ENCODE measurements at places on chromosomes 2 and 18.
A peak's percentile ranks its signal among the peaks of the same experiment; 100 is the strongest.

DNA sequence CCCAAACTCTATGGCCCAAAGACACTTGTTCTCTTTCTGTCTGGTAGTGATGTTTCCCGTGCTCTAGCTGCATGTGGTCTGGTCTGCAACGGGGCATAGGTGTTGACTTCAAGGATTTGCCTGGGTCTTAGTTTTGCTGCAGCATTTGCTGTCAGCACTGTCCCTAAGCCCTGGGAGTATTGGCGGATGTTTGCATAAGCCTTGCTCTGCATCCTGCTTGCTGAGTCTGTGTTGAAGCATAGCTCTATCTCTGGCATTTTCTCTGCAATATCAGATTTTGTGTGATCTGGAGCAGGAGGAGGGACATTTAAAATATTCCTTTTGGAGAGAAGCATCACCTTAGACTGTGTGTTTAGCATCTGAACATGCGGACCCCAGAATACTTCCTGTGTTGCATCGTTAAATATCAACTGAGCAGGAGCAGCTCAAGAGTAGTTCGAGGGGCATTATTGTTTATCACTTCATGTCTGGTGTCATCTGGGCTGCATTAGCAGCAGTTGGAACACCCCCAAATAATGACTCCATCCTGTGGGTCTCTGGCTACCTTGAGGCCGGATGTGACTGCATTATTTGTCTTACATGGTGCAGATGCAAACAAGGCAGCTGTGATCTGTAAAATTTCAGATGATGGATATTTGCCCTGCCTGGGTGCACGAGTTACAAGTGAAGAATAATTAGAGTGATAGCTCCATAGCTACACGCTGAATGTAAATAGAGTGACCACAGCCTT is 231.7 kb downstream of the TRIB2 start:
- no peak for DNase-seq

GRCh38 chr2:233795735-233796171 is 17.6 kb downstream of the MROH2A start:
- no peak for DNase-seq

DNA sequence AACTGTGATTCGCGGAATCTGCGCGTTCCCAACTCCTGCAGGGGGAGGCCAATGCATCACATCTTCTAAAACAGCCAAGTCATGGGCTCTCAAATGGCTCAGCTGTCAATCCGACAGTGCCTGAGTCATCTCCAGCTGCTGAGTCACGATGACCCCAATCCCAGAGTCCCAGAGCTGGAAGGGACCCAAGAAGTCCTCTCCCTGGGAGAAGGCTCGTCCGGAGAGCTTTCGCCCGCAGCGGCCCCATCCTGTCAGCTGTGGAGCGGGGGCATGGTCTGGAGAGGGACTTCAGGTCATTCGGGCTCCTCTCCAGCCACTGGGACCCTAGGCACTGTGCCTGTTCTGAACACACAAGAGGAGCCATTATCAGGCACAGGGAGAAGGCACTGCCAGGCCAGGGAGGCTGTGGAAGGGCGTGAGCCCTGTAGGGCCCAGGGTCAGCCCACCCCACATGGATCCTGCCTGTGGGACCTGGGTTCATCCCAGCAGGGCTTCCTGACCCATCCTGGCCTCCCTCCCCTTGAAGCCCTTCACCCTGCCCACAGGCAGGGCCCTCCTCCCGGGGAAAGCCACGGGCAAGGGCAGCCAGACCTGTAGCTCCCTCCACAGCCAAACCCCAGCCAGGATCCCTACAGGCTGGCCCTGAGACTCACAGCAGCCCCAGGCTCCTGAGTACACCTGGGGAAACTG is 47.6 kb upstream of the GPC1 start:
- peak; percentile 44 for DNase-seq

GRCh38 chr18:47868744-47869143 is 61.7 kb downstream of the SMAD2 start:
- no peak for DNase-seq

GRCh38 chr18:4106407-4107033 is 348.6 kb downstream of the DLGAP1 start:
- DNase-seq = peak; percentile 4

- DNase-seq = no peak
Measured at GRCh38 chr18:9400197-9400596, 65.6 kb downstream of the TWSG1 start.
